ENCODE measurements at places on chromosomes 3 and 15.

DNA sequence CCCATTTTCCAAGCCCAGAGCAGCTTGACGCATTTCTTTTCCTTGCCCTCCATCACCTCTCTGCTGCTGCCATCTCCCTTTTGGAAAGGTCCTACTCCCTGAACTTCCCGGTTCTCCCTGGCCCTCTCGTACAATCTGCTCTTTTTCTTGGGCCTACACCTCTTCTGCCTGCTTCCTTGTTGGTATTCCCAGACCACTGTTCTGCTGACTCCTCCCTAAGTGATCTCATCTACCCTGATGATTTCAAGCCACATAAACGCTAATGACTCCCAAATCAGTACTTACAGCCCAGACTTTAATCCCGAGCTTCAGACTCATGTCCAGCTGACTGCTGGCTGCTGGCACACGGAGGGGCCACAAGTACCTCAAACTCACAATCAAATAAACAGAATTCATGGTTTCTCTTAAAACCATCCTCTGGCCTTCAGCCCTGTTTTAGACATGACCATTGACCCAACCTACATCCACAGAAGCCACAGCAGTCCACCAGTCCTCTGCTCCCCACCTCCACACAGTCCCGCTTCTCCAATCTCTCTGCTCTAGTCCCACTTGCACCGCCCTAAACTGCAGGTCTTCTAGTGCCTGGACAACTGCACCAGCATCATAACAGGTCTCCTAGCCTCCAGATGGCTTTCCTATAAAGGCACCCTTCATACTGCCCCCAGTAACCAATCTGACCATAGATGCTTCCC, 57.6 kb downstream of the AAGAB start:
- no peak for DNase-seq

- peak; percentile 69 for DNase-seq
These were observed 4.9 kb downstream of the CHDH start for GRCh38 chr3:53841296-53841695.

- DNase-seq, result no peak
These were observed 116.1 kb upstream of the PLXND1 start for GRCh38 chr3:129722527-129722926.

- no peak for DNase-seq
These were observed 46.6 kb downstream of the ABTB1 start for GRCh38 chr3:127719369-127719768.

GRCh38 chr3:77562089-77562488, 522.2 kb downstream of the ROBO2 start:
- no peak for DNase-seq

DNA sequence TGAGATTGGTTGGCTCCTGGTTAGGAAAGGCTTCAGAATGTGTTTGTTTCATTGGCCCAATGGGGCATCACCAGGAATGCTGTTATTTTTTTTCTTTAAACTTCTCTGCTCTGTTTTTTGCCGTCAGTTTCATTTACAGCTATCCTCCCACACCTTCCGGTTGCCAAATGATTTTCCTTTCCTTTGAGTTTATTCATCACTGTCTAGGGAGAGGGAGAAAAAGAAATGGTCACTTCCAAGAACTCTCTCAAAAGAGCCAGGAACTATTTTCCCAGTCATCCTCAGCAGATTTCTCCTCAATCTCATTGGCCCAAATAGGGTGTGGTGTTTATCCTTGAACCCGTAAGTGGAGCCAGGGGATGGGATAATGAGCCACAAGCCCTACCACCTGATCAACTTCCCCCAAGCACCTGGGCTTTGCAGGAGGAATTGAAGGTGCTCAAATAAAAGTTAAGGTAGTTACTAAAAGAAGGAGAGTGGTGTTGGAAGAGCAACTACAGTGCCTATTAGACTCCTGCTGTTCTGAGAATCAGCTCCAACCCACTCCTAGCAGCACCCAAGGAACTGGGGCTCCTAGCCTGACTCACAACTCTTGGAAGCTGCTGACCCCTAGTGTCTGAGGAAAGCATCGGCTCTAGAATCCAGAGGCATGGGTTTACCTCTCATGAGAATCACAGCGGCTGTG, 183.8 kb upstream of the IL12A start:
- peak; percentile 64 for DNase-seq

GRCh38 chr15:80530737-80531365, 126.7 kb downstream of the ARNT2 start:
- DNase-seq, result no peak

DNA sequence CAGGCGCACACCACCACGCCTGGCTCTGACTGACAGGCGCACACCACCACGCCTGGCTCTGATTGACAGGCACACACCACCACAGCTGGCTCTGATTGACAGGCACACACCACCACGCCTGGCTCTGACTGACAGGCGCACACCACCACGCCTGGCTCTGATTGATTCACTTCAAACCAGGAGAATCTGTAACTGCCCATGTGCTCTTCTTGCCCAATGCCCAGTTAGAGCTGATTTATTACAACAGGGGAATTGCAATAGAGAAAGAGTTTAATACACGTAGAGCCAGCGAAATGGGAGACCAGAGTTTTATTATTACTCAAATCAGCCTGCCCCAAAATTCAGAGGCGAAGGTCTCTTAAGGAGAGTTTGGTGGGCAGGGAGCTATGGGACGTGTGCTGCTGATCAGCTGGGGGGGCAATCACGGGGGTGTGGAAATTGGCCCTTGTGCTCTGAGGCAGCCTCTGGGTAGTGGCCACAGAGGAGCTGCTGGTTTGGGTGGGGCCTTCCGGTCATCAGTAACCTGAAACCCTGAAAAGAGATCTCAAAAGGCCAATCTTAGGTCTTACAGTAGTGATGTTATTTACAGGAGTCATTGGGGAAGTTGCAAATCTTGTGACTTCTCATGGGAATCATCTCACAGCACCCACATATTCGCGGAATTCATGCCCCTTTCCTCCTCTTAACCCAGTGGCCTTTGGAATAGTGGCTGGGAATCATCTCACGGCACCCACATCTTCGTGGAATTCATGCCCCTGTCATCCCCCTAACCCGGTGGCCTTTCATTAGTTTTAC, 63.8 kb upstream of the TFRC start:
- DNase-seq, result no peak

GRCh38 chr3:46573701-46574100, 7.6 kb upstream of the LRRC2 start:
- DNase-seq, result no peak

- DNase-seq, result no peak
These were observed 12.8 kb upstream of the FAM98B start for GRCh38 chr15:38441130-38441519.

- DNase-seq, result no peak
These were observed 7.0 kb upstream of the TFG start for GRCh38 chr3:100702082-100702979.

GRCh38 chr3:52649461-52650210, 36.1 kb downstream of the PBRM1 start:
- DNase-seq, result no peak

- peak; percentile 8 for DNase-seq
These were observed 758 bp downstream of the SELENOK start for GRCh38 chr3:53890726-53891475.

- DNase-seq, result no peak
These were observed 85.3 kb upstream of the MBNL1 start for GRCh38 chr3:152183473-152183872.

DNA sequence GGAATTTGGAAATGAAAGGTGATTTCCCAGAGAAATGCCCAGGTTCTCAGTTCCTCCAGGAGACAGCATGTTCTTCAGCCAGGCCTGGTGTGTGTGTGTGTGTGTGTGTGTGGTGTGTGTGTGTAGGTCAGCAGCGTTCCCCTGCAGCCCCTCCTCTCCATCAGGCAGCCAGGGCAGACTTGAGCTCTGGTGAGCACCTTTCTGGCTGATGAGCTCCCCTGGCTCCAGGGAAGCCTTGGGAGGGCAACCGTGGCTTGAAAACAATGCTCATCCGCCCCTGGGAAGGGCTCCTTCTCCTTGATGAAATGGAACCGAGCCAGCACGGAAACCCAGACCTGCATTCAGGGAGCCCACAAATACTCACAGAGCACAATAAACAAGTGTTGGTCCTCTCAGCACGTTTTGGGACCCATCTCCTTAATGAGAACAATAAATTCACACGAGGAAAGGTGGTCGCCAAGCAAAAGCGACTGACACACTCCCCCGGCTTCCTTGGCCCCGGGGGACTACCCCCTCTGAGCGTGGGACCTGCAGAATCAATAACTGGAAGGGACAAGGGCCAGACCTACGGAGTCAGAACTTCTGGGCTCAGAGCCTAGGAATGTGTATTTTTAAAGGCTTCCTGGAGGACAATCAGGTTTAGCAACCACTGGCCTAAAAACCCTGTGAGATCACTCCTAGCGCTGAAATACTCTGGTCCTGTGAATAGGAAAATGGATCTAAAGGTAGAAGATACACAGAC, 38.6 kb upstream of the HES1 start:
- DNase-seq, result peak; percentile 59

DNA sequence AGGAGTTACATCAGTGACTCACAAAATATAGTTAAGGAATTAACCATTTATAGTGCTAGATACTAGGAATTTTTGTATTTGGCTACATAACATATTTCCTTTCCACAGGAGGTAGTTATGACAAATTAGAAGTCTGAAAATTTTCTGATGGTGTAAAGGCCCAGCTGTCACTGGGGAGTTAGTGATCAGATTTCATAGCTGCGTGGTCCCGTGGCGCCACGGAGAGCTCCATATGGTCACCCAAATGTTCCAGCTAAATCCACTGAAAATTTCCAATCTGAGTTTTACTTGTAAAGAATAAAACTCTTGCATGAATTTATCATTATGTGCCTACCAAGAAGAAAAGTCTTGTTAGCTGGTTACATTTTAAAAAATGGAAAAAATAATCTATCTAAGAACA, 368.9 kb upstream of the PLSCR5 start:
- no peak for DNase-seq

DNA sequence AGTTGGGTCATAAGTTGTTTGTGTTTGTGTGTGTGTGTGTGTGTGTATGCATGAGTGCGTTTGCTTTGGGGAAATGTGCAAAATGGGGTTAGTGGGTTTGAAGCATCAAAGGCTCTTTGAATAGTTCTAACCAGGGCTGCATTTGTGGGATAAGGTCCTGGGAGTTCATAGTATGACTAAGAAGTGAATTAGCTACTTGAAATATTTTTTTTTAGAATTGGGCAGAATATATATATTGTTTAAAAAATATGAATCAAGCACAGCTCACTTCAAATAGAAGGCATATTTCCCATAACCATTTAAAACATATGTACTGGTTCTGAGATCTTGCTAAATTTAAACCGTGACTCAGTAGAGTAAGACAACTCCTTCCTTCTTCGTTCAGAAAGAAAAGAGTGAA, 43.1 kb downstream of the IGF2BP2 start:
- no peak for DNase-seq

DNA sequence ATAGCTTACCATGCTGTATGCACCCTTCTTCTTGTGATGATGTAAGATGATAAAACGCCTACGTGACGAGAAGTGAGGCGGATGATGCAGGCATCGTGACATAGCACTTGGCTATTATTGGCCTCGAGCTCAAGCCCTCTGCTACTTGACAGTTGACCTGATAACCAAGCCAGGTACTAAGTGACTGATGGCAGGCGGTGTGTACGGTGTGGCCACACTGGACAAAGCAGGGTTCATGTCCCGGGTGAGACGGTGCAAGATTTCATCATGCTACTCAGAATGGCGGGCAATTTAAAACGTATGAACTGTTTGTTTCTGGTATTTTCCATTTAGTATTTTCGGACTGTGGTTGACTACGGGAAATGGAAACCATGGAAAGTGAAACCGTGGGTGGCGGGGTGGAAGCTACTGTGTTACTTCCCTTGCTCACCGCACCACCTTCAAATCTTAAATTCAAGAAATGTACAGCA, 57.7 kb downstream of the SLC12A8 start:
- DNase-seq, result no peak

DNA sequence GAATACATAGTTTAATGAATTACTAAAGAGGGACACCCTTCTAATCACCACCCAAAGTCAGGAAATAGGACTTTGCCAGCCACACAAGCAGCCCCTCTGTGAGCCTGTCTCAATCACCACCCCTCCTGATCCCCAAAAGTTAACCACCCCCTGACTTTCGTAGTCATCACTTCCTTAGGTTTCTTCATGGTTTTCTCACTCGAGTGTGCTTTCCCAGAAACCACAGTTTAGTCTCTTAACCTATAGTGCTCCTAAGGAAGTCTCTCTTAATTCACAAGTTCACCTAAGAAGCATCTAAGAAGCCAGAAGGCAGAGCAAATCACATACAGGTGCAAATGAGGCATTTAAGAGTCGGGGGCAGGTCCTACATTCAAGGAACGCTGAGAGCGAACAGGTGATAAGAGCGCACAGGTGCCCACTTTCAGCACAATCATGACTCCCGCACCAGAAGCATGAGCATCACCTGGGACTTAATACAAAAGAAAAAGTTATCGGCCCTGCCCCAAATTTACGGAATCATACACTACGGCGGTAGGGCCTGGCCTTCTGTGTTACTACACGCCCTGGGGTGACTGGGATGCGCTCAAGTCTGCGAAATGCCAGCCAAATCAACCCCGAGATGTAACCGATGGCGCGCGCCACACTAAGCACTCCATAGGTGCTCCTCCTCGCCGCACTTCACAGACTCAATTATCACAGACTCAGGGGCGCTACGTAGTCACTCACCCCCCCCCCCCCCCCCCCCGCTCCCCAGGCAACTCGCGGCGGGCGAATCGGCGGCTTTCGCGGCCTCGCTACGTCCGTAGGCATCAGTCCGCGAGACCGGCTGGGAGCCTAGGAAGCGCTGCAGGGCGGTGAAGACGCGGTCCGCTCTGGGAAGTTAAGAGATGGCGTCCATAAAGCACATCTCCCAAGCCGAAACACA, 815 bp downstream of the ULK4 start:
- DNase-seq, result peak; percentile 14

DNA sequence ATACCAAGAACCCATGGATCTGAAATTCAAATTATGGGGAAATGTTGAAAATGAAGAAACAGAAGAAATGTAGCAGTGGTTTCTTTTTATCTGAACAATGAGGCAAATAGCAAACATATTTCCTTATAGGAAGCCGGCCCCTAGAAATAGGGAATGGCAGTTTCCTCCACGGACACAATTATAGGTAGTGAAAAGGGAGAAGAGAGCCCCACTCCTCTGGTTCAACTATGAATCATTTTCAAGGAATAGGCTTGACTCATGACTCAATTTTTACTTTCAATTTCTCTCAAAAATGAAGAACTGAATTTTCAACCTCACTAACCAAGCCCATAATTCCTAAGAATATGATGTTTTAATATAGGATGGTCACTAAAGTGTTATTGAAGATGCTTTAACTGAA, 243.1 kb downstream of the MECOM start:
- DNase-seq, result no peak

GRCh38 chr3:5181469-5182141, 5.9 kb upstream of the EDEM1 start:
- no peak for DNase-seq

DNA sequence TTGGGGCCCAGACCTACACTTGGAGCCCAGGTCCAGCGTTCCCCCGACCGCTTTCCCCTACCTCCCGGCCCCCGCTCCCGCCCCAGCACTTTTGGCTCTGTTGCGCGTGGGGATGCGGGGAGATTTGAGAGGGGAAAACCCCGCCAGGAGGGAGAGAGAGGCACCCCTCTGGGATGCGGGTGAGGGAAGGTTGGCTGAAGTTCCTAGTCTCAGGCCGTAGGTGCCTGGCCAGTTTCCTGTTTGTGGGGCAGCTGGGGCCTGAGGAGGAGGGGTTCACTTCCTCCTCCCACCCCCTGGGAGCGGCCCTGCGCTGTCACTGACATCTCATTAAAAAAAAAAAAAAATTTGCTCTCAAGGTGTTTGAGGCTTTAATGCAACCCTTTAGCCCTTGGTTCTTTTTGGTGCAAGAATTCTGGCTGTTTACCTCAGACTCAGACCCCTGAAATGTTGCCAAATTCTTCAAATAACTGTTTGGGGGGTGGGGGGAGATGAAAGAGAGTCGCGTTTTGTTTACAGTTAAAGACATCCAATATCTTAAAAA, 2.6 kb downstream of the FAM43A start:
- no peak for DNase-seq

Measured in prostate gland (tissue), 2 donors.